CD4-positive, alpha-beta T cell treated with Interleukin-2 at 100 ng/mL for 4 hours (primary cell): ENCODE measurements at places on chromosomes 2 and 18.

- DNase-seq = no peak
Observed at GRCh38 chr2:207987025-207987716, 38.2 kb downstream of the PLEKHM3 start.

DNA sequence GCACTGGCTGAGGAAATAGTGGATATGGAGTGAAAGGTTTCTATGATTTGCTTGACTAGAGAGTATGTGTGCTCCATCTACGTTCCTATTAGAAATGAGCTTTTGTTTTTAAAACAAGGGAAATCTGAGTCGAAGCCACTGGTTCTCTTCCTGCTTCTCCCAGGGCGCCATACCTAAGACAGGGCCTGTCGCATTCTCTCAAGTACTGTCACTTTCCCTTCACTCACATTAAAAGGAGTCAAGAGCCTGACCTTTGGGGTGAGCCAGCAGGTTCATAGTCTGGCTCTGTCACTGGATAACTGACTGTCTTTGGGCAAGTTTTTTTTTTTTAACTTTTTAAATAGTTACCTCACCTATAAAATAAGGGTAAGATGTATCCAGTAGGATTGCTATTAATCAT, 121.0 kb downstream of the MAP3K20 start:
- no peak for DNase-seq

- DNase-seq = no peak
Observed at GRCh38 chr2:217366966-217367365, 507.1 kb upstream of the TNP1 start.

DNA sequence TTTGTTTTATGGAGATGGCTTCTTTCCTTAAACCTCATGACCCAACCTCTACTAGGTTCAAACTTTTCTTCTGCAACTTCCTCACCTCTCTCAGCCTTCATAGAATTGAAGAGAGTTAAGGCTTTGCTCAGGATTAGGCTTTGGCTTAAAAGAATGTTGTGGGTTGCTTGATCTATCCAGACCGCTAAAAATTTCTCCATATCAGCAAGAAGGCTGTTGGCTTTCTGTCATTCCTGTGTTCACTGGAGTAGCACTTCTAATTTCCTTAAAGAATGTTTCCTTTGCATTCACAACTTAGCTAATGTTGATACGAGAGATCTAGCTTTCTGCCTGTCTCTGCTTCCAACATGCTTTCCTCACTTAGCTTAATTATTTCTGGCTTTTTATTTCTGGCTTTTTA, 58.1 kb upstream of the KYNU start:
- no peak for DNase-seq

GRCh38 chr18:69128566-69128965, 272.1 kb upstream of the DOK6 start:
- no peak for DNase-seq

DNA sequence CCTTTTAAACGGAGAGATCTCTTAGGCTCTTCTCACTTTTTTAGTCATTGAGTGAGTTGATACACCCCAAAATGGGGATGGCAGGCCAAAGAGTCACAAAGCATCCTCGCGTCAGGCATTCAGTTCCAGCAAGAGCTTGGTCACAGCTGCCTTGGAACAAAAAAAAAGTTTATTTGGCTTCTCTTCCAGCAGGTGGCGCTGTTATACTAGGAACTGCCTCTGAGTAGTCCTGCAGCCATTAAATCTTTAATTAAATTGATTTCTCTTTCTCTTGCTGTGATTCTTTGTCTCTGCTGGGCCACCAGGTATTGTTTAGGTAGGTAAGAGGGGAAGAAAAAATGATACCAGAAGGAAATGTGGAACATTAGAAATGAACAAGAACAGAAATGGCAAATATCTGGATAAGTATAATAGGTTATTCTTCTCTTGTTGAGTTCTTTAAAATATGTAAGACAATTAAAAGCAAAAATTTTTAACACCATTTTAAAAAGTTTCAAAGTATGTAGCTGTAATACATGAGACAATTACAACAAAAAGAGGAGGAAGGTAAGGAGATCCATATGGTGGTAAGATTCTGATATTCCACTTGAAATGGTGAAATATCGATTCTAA, 175.1 kb downstream of the GALNT1 start:
- DNase-seq = peak; percentile 70

DNA sequence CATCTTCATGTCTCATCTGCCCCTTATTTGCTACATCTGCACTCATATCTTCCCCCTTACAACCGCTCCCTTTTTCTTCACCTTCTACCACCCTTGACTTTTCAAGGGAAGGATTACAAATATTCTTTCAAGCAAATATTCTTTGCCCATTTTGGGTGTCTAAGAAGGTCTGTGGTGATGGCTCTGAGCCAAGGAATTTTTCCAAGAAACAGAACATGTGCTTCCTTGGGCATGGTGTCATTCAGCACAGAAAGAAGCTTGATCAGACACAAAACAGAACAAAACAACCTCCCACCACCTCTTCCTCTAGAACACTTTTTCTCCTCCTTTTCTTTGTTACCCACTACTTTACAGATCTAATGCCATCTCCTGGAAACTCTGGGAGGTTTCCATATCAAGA, 313.7 kb downstream of the SATB2 start:
- no peak for DNase-seq

- no peak for DNase-seq
Observed at GRCh38 chr18:13657974-13658373, 68.4 kb downstream of the FAM210A start.

DNA sequence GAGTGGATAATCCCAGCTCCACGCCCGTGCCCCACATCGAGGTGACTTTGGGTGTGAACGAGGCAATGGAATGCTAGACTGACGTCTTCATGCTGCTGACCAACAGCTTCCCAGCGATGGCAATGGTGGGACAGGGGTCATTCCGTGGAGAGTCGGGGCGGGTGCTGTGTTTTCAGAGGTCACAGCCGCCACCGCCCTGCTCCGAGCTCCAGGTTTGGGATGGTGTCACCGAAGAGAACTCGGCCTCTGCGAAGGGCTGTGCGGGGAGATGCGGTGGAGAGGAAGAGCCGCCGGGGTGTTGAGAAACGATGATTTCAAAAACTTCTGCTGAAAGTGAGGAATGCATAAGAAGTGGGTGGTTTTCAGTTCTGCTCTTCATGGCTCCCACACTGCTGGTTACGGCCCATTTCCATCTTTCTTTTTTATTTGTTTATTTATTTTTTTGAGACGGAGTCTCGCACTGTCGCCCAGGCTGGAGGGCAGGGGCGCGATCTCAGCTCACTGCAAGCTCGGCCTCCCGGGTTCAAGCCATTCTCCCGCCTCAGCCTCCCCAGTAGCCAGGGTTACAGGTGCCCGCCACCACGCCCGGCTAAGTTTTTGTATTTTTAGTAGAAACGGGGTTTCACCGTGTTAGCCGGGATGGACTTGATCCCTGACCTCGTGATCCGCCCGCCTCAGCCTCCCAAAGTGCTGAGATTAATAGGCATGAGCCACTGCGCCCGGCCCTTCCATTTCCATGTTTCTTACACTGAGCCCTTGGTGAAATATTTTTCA, 142.6 kb downstream of the RTP5 start:
- no peak for DNase-seq

- DNase-seq = peak; percentile 4
Observed at GRCh38 chr18:35387152-35387571, 10.0 kb upstream of the ZNF396 start.

- no peak for DNase-seq
Observed at GRCh38 chr2:177335917-177336450, 56.6 kb upstream of the AGPS start.

GRCh38 chr2:38092196-38092902, 16.4 kb upstream of the CYP1B1 start:
- DNase-seq = no peak

- DNase-seq = no peak
Observed at GRCh38 chr18:63590373-63590772, 3.2 kb downstream of the SERPINB13 start.

- no peak for DNase-seq
Observed at GRCh38 chr18:73768043-73768442, 379.6 kb downstream of the FBXO15 start.

DNA sequence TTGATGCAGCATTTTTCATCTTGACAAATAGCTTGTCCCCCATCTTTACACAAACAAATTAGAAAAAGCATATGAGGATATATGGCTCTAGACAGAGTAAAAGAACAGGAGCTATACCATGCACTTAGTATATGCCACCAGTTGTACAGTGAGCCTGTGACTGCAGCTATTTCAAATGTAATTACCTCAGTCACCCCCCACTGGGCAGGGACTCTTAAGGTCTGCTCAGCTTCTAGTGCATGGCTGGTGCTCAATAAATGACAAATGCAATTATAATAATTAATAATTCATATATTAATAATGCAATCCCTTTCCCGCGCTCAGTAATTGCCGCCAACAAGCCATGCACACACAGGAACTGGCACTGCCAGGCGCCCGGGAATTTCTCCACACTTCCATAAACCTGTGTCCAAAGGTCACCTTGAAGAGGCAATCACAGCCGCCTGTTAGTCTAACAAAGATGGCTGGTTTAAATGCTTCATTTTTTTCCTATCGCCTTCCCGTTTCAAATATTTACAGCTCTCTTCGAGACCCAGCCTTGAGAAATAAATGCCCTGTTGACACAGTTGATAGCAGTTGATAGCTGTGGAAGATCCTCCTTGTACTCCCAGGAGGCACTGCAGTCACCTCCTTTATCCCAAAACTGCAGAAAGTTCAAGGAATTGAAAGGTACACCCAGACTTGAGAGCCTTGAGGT, 156.6 kb downstream of the INO80D start:
- DNase-seq = no peak

GRCh38 chr2:134341476-134341875, 87.6 kb downstream of the MGAT5 start:
- no peak for DNase-seq

DNA sequence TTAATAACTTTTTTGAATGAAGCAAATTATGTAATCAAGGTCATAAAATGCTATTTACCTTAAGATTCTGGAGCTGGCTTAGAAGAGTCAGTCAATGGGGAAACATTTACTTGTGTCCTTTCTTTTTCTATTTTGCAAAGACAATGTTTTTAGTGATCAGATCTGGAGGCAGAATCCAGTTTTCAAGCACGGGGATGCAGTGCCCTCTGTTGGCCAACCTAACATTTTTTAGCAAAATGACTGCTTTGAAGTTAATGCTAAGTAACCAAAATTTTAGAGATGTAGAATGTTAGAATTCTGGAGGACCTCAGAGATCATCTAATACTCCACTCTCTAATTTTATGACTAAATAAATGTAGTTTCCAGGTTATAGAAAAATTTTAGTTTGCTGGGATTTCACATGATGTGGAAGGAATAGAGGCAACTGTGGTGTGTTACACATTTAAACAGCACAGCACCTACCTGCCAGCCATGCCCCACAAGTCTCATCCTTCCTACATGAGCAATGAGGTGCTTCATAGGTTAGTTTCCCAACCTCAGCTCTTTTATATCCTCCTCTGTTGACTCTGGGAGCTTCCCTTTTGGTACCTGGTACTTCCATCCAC, 23.6 kb upstream of the SLC9A4 start:
- peak; percentile 70 for DNase-seq

GRCh38 chr2:157732596-157732995, 103.9 kb upstream of the ACVR1C start:
- DNase-seq = no peak

- no peak for DNase-seq
Observed at GRCh38 chr2:43333101-43333655, 106.8 kb upstream of the ZFP36L2 start.

GRCh38 chr2:58055033-58055786, 8.6 kb downstream of the VRK2 start:
- no peak for DNase-seq

DNA sequence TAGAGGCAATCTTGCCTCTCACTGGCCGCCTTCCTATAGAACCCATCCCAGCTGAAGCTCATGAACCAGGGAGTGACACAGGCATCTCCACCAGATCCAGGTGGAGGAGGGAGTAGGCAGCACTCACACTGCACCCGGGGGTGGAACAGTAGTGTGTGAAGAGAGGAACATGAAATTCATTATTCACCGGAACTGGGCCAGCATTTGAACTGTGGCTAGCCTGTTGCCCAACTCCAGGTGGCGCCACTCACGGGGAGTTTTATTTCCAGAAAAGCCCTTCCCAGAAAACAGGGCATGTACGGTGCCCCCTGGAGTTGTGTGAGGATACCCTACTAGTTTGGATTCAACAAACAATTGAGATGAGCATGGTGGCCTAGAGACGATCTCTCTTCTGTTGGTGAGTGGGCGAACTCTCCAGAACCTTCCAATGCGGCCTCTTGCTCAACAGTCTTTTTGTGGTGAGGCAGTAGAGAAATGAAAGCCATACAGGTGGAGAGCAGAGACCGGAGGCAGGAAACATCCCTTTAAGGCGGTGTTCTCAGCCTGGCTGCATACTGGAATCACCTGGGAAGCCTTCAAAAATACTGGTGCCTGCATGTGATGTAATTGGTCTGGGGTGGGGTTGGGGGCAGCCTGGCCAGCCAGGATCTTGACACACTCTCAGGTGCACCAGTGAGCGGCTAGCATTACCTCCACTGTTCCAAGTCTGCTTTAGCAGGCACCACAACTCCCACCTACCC, 73.5 kb upstream of the NEDD4L start:
- DNase-seq = no peak

GRCh38 chr2:18238209-18238608, 322.2 kb downstream of the RDH14 start:
- no peak for DNase-seq

- DNase-seq = peak; percentile 65
Observed at GRCh38 chr2:241950413-241951315, 81.1 kb downstream of the RTP5 start.

DNA sequence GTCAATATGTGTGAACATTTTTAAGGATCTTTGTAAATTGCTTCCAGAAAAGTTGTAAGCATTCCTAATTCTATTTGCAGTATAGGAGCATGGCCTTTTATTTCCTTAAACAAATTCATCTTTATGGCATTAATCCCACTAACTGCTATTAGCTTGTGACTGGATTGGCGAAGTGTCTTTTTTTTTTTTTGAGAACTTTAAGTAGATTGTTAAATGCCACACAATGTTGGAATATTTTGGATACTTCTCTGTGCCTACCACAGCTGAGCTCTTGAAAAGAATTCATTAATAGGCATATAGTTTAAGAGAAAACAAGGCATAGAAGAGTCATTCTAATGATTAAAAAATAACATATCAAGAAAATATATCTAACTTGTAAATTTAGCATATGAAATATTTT, 129.7 kb downstream of the LAMA3 start:
- no peak for DNase-seq

DNA sequence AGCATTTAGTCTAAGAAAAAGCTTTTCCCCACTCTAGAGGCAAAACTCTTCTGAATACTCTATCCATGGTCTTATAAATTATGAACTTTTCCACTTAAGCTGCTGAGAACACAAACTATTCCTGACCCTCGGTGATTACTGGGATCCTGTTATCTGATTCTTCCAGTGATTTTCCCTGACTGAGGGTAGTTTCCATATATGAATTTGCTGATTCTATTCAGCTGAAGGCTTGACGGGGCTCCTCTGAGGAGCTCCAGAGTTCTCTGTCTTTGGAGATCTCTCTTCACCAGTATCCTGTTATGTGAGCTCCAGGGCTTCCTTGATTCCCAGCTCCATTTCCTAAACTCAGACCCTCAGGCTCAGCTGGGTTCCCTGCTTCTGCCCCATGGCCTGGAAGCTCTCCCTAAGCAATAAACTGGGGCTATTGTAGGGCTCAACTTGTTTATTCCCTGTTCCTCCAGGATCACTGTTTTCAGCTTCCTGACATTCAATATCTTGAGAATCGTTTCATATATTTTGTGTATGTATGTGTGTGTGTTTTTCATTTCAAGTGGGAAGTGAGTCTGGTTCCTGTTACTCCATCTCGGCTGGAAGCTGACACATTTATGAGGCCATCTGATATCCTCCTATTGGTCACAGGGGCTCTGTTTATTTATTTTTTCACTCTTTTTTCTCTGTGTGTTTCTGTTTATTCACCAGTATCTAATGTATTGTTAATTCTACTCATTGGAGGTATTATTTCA, 78.2 kb downstream of the ARHGAP28 start:
- no peak for DNase-seq
